ENCODE measurements at places on chromosomes 2 and 18.
A peak's percentile ranks its signal among the peaks of the same experiment; 100 is the strongest.

DNA sequence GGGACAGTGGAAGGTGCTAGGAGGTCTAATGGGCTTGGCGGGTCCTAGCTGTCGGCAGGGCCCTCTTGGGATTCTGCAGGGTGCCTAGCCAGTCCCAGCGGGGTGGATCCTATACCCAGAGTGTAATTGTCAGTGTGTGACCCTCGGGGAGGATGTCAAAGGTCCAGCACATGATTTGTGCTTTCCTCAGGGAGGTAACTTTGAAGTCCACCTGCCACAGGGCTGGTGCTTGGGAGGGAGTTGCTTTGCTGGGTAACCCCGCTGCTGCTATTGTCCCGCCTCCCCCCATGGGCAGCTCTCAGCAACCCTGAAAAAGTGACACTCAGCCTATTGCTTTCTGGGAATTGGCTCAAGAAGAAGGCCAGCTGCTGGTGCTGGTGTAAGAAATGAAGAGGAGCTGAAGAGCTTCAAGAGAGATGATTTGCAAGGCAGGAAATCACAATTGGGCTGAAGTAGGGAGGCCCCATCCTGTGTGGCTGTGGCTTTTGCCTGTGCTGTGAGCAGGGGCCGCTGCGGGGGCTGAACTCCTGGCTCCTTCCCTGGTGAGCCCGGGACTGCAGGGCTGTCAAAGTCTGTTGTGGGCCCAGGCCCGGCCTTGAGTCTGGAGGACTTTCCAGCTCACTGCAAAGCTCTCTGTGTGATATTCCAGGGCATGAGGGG lies 36.4 kb downstream of the EMILIN2 start:
- DNase-seq: no peak

DNA sequence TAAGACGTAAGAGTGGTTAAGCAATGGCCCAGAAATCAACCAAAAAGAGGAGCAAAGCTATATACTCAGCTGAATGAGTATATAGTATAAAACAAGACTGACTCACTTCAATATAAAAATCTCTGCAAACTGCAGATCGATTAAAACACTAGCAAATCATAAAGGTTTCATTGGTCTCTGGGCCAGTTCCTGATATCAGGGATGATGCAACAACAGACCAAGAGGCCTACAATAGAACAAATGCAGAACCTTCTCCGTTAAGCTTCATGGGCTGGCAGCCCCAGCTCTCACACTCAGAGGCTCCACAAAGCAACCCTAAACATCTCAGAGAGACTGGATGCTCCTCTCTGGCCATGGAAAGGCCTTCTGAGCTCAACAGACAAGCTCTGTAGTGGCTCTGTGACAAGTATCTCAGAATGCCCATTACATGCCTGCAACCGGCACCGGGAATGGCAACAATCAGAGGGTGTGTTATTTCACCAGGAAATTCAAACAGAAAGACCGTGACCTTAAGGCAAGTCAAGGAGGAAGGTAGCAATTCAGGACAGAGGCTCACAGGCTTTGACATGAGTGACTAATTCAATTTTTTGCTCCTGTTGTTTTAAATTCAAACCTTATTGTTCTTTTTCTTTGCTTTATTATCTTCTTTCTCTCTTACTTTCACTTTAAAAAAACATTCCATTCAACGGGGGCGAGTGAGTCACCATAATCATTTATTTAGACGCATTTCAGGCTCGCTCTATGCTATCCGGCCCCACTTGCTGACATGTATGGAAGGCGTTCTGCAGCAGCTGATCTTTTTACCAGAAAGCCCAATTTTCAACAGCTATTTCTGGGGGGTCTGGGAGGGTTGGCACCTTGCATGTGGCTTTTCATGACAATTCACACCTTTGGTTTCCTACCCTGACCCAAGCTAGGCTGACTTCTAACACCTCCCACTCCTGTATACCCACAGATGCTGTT lies 15.1 kb downstream of the CYRIA start:
- no peak for DNase-seq

- peak; percentile 92 for DNase-seq
These were observed 431 bp upstream of the SEC11C start for GRCh38 chr18:59139291-59139614.

- no peak for DNase-seq
These were observed 79.2 kb downstream of the NCOA1 start for GRCh38 chr2:24570225-24570624.

GRCh38 chr18:63128237-63128974 lies 191.2 kb downstream of the BCL2 start:
- DNase-seq: no peak

DNA sequence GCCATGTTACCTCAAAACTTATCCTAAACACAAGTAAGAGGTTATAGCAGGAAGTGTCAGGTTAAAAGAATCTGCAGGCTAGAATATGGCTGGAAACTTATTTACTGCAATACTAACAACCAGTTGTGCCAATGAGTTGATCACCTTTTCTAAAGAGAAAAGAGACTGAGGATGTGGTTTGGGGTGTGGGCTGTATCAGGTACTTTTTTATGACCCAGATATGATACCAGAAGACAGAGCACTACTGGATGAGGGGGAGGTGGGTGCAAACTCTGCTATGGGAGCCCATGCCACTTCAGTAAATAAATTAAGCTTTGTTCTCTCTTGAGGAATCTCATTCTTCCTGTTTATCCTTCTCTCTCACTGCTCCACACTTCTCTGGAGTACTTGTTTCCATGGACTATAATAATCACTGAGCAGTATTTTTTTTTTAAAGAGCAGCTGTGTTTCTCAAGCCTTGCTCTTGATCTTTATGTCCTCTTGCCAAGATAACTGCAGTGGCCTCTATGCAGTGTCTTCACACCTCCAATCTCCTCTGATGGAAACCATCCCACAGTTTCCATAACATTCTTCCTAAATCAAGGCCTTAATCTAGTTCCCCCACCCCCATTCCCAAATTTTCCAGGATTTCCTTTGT lies 51.2 kb upstream of the NOSTRIN start:
- no peak for DNase-seq

All from NCI-H524 (cell line).